ENCODE measurements at places on chromosomes 6 and 20.

DNA sequence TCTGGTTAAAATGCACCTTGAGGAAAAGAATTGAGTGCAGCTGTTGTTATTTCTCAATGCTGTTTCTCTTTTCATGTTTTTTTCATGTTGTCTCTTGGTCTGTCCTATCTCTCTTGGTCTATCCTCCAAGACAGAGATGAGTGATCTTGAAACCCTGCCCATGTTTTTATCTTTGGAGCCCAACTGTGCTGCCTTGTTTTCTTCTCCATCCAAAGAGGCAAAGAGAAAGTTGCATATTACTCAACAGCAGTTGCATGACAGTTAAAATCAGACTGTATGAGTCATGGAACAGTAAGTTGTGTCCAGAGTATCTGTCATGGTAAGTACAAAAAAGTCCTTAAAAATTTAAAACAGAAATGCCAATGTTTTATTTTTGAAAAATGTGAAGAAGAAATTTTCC, 26.2 kb downstream of the BCAS1 start:
- DNase-seq, result peak; percentile 90

GRCh38 chr6:86355271-86355670, 582.1 kb upstream of the HTR1E start:
- no peak for DNase-seq

DNA sequence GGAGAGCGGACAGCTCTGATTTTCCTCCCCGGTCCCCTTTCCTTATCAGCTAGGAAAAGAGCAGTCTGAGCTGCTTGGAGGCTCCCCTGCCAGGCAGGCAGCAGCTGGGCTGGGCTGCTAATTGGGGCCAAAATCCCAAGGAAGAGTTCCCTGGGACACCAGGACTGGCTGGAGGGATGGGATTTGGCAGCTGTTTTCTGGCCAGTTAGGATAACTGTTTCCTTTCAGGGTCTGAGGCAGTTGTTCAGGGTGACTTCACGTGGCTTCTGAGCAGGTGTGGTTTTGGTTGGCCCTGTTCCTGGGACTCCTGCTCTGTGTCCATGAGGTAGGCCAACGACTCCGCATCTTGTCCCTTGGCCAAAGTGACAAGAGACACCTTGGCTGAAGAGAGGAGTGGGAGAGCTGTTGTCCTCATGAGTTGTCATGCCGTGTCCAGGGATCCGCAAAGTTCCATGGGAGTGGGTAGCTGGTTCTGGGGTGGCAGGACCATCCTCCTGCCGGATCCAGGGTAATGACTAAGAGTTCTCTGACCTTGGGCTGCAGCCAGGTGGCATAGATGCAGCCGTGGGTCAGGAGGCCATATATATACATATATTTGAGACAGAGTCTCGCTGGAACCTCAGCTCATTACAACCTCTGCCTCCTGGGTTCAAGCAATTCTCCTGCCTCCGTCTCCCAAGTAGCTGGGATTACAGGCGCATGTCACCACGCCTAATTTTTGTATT, 21.2 kb downstream of the MRPS18A start:
- no peak for DNase-seq

GRCh38 chr6:69758214-69758613, 38.6 kb downstream of the LMBRD1 start:
- no peak for DNase-seq

- peak; percentile 74 for DNase-seq
Measured at GRCh38 chr6:137715589-137716045, 151.4 kb upstream of the TNFAIP3 start.

DNA sequence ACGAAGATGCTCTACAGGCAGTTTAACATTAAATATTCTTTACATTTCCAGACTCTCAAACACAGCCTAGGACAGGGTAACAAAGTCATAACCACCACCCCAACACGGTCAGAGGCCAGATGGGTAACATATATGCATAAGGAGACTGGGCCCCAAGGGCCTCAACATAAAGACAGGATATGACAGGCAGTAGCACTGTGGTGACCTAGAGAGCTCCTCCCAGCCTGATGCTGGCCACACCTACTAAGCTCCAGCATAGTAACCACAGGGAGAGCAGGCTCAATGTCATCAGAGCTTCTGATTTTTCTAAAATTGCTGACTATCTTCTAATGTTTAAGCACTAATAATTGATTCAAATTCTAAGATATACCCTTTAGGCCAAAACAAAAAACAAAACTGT, 21.7 kb downstream of the SMLR1 start:
- peak; percentile 48 for DNase-seq

GRCh38 chr6:21049148-21049547, 514.9 kb downstream of the CDKAL1 start:
- no peak for DNase-seq

DNA sequence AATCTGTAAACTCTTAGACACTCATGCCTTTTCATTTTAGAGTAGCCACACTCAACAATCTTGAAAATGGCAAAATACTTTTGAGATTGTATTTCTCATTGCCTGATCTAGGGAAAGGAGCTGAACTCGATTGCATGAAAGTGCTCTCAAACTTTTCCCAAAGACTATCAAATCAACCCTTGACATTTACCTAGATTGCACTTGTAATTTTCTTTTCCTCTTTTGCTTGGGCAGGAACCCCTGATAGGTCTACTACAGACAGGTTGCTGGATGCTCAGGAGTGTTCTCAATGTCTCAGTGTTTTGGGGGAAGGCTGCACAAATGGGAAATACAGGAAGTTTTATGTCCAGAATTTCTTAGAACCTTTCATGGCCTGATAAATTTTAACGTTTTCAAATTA, 468.0 kb upstream of the GJE1 start:
- no peak for DNase-seq

Measured in activated CD4-positive, alpha-beta T cell treated with anti-CD3 and anti-CD28 coated beads, Interleukin-10, Interleukin-2, amounts not matched to agents 100 ng/mL and 50 ng/mL, durations not matched to agents 16 hours and 8 hours (primary cell).